ENCODE measurements at places on chromosomes 5 and 9. TPM values are rescaled to one million over a fixed set of nuclear protein-coding genes. Genes with fewer than 3 reads are reported as not detected.

GRCh38 chr5:56147106-56147505, 86.0 kb downstream of the ANKRD55 start:
- H3K27ac ChIP-seq: peak overlapping the region; percentile 61
- peaks cover 77% of the 10 kb centered on the region for H3K4me1 ChIP-seq
- DNase-seq: no peak
- H3K27me3 ChIP-seq: no peaks in the 10 kb centered on the region

DNA sequence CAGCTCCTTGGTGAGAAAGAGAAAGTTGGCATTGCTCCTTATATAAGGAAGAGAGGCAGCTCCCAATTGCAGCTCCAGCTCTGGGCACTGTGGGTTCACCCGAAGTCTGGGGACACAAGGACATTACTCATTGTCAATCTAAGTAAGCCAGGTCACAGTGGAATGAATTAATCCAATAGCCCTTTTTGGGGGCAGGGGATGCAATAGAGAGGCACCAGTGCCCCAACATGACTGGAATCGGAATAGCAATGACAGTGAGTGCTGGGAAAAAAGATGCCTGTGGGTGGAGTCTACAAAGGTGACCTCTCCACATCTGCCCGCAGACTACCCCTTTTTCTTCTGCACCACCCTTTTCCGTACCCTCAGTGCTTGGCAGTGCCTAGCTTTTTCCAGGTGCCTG, 11.1 kb upstream of the NEUROG1 start:
- no peaks in the 10 kb centered on the region for H3K36me3 ChIP-seq
- no peak overlapping the region for H3K4me3 ChIP-seq
- H3K27me3 ChIP-seq: peaks cover 16% of the 10 kb centered on the region
- DNase-seq: no peak
- H3K27ac ChIP-seq: no peak overlapping the region

DNA sequence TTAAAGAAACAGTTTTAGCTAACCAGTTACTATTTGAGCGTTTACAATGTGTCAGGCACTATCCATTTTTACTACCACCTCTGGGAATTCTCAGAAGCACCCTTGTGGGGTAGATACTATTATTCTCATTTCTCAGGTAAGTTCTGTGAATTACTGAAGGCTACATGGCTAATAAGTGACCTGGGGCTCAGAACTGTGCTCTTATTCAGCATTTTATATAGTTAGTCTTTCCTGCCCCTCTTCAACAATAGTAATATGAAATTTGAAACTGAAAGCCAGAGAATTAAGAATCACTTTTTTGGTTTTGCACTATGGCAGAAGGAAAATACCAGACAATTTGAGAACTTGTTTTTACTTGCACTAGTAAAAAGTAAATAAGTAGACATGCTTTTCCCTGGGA, 11.8 kb downstream of the ELL2 start:
- H3K27ac ChIP-seq: no peak overlapping the region
- H3K27me3 ChIP-seq: no peaks in the 10 kb centered on the region
- no peaks in the 10 kb centered on the region for H3K36me3 ChIP-seq
- DNase-seq: no peak
- no peak overlapping the region for H3K4me3 ChIP-seq
- H3K4me1 ChIP-seq: no peaks in the 10 kb centered on the region

DNA sequence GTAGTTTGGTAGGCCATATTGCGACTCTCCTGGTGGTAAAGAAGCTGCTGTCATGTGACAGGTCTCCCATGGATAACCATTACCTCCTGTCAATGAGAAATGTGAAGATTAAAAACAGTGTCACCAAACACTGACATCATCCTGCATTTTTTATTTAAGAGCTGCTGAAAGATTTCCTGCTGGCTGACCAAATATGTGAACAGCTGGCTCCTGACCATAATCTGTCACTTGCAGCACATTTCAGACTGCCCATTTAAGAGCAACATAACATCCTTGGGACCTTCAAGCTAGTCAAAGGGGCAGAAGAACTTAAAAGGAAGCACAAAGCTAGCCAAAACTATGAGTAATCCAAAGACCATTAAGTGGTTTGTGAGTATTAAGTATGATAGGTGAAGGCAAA, 288.0 kb downstream of the IZUMO3 start:
- no peak overlapping the region for H3K27ac ChIP-seq
- H3K4me1 ChIP-seq: no peaks in the 10 kb centered on the region
- no peaks in the 10 kb centered on the region for H3K27me3 ChIP-seq
- no peak for DNase-seq

PAEP gene
- total RNA-seq: not detected

PGM5 gene
- not detected for total RNA-seq

QSOX2 gene
- 13.7 TPM for total RNA-seq

Measured in naive thymus-derived CD4-positive, alpha-beta T cell (primary cell).